ENCODE measurements at places on chromosomes 5 and 9.
A peak's percentile ranks its signal among the peaks of the same experiment; 100 is the strongest.

DNA sequence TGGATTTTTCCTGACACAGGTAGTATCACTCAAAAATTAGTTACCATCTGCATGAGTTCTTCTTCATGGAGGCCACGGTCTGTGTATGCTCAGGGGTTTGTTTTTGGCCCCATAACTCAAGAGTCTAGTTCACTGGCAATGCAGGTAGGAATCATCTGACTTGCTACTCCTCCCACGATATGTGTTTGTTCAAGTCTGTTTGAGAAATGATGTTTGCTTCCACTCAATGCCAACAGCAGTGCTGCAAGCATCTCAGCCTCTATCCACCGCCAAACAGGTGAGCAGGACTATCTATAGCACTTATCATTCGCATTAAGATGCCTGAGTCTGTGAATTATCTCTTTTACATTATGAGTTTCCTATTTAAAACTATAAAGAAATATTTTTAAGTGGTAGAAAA, 264.8 kb upstream of the PTGER4 start:
- DNase-seq, result no peak

DNA sequence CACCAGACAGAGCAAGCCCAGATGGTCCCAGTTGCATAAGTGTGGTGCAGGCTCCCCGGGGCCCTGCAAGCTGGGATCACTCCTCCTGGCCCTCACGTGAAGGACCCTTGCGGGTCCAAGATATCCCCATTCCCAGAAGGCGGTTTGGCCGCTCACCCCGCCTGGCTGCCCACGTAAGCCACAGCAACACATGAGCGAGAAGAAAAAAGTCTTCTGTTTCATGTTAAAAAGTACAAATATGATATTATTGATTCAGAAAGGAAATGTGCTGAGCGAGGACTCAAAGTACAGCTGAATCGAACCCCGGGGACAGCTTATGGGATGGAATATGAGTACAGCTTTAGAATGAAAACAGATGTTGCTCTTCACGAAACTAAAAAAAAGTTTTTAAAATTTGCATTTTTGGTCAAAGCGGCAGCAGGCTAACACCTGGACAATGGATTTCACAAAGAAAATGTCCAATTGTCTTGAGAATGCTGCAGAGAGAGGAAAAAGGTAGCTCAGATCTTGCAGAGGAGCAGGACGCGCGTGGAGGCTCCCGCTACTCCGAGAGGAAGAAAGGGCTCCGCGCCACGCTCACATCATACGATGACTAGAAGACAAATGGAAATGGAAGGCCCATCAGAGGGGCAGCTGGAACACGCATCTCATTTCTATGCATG, 427.6 kb downstream of the IRX1 start:
- DNase-seq, result no peak

DNA sequence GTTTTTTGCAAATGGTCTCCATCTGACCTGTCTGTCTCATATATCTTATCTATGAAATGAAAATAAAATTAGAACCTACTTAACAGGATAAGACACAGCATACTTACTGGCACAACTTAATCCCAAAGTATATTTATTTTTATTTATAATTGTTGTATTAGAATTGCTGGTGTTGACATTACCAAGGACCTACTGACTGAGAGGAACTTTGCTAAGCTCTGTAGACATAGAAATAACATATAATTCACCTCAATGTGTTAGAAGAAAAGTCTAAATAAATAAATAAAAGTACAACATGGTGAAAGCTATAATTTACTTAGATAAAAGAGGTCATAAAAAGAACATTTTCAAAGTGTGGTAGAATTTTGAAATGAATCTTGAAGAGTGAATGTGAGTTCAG, 1650.5 kb upstream of the NUDT12 start:
- no peak for DNase-seq

- DNase-seq, result no peak
Observed at GRCh38 chr5:115703514-115703913, 77.7 kb upstream of the TMED7 start.

DNA sequence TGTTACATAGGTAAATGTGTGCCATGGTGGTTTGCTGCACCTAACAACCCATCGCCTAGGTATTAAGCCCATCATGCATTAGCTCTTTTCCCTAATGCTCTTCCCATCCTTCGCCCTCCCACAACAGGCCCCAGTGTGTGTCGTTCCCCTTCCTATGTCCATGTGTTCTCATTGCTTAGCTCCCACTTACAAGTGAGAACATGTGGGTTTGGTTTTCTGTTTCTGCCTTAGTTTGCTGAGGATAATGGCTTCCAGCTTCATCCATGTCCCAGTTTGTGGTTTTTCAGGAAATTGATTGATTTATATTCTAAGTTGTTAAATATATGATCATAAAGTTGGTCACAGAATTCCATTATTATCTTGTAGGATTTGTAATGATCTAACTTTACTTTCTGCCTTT, 85.3 kb upstream of the CAST start:
- DNase-seq, result no peak

GRCh38 chr9:113520109-113520642, 56.6 kb downstream of the RGS3 start:
- DNase-seq, result peak; percentile 81

DNA sequence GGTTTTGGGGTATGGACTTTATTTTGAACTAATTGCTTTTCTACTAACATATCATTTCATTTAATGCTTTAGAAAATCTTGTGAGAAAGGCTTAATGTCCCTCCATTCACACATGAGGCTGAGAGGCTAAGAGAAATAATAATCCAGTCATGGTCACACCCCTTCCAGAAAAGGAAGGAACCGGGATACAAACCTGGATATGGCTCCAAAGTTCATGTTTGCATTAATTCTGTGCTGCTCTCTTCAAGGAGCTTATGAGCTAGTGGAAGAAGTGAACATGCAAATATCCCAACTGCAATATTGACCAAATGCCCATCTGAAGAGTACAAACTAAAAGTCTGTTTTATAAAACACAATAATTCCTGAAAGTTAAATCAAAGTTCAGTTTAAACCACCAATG, 732.1 kb upstream of the RIOK2 start:
- DNase-seq, result no peak

DNA sequence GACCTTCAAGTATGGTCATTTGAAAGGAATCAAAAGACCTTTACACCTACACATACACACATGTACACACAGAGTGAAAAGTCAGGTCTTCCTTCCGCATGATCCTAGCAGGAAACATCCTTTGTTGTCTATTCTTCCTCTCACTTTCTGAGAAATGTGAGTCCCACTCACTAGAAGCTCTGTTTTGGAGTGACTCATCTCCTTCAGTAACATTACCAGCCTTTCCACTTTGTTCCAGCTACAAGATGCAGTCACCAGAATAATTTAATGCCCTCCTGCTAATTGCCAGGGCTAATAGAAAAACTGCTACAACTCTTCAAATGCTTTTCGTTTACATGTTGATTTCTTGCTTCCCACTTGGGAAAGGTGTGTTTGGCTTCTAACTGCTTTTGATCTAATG, 417.3 kb downstream of the RASEF start:
- DNase-seq, result peak; percentile 37

Data from kidney capillary endothelial cell (primary cell).